HepG2 (cell line): ENCODE measurements at places on chromosomes 1 and 21.

DNA sequence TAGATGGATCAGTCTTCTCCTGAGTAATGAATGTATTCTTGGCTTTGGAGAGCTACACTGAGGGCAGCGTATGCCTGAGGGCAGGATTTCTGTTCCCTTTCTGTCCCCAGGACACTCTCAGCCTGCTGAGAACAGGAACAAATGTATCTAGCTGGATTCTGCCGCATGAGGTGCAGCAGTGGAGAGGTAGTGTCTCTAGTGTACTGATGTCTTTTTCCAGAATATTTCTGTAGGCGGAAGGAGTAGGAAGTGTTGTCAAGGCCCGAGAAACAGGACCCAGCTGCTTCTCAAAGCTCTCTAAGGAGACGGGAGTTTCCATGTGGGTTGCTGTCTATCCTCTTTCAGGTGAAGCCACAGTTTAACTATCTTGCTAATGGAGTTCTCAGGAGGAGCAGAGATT is 65.5 kb downstream of the MT1HL1 start:
- DNase-seq: no peak

DNA sequence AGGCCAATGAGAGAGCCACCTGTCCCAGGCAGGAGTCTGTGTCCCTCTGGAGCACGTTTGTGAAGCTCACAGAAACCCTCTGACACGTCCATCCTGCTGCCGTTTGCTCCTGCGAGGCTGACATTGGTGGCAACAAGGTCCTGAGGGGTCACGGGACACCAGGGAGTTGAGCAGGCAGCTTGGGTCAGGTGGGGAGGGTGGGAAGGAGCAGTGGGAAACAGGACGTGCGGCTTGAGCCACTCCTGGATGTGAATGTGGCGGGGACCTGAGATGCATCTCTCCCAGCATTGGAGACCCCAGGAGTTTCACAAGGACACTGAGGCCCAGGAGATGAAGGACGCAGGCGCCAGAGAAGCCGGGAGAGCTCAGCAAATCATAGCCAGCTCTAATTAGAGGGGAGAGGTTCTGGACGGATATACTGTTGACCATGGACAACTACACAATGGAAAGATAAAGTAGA is 149.0 kb downstream of the PEX14 start:
- DNase-seq: no peak

GRCh38 chr1:112507921-112508277 is 866 bp upstream of the WNT2B start:
- DNase-seq: no peak

- DNase-seq: no peak
Measured at GRCh38 chr1:87806379-87807094, 477.9 kb downstream of the LMO4 start.

DNA sequence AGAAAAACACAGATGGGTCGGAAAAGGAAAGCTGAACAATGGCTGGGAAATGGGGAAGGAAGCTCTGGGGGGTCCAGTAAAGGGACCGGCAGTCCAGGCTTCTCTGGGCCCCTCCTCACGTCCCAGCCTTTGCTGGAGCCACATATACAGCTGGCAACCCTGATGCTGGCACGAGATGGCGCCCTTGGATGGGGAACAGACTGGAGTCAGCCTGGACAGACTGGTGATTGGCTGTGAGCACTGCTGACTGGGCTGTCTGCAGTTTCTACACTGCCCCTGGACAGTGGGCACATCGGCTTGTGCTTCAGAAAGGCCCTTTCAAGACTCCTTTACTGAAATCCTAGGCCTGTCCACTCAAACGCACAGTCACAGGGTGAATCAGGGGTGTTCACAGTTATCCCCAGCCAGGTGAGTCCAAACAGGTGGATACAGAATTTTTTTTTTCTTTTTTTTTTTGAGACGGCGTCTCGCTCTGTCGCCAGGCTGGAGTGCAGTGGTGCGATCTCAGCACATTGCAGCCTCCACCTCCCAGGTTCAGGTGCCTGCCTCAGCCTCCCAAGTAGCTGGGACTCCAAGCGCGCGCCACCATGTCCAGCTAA is 31.1 kb upstream of the ZBTB40 start:
- peak; percentile 70 for DNase-seq

DNA sequence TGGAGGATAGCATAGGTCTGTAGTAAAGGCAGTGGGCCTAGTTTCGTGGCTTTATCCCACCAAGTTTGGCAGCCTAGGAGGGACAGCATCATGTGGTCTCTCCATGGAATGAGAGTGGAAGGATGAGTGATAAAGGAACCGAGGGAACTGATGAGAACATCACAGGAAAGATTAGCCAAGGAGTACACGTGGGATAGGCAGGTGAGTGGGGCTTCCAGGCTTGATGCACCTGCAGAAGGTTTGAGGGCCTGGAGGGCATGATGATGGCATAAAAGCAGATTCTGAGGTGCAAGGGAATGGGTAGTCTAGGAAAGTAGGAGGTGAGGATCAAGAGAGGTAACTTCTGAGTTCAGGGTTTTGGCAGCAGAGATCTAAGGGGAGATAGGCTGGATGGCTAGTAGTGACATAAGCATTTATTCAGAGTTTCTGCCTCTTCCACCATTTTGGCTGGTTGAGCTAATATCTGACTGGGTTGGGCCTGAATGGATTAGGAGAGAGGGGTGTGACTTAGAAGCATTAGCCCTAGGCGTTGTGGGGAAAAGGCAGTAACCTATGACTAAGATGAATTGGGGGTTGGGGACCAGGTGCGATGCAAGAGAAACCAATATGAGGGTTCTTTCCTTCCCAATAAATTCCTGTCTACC is 9.1 kb downstream of the PTGFRN start:
- DNase-seq: no peak

GRCh38 chr1:36151134-36151844 is 2.0 kb upstream of the TRAPPC3 start:
- no peak for DNase-seq

DNA sequence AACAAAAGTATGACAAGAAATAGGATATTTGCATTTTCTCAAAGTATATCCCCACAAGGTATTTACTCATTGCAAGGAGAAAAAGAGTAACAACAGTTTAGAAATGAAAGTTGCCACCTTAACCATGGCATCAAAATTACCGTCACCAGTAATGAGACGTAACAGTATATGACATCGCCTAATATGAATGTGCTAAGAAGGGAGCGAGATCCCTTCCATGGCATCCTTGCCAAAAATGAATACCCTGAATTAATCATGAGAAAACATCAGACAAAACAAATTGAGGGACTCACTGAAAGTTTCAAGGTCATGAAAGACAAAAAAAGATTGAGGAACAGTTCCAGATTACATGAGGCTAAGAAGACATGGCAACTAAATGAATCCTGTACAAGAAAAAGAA is 78.9 kb upstream of the MROH9 start:
- DNase-seq: no peak

- DNase-seq: no peak
Measured at GRCh38 chr1:51693419-51694155, 76.7 kb downstream of the OSBPL9 start.

- DNase-seq: no peak
Measured at GRCh38 chr1:225942574-225942973, 1.6 kb upstream of the LEFTY2 start.

DNA sequence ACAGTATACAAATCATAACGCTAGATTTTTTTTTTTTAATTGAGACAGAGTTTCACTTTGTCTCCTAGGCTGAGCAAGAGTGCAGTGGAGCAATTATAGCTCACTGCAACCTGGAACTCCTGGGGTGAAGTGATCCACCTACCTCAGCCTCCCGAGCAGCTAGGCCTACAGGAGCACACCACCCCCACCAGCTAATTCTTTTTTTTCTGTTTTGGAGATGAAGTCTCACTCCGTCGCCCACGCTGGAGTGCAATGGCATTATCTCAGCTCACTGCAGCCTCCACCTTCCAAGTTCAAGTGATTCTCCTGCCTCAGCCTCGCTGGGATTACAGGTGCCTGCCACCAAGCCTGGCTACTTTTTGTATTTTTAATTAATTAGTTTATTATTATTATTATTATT is 21.3 kb downstream of the NPR1 start:
- DNase-seq: no peak

- DNase-seq: no peak
Measured at GRCh38 chr1:205047764-205048231, 4.8 kb downstream of the CNTN2 start.

- DNase-seq: no peak
Measured at GRCh38 chr1:197467881-197468280, 199.8 kb downstream of the CRB1 start.

DNA sequence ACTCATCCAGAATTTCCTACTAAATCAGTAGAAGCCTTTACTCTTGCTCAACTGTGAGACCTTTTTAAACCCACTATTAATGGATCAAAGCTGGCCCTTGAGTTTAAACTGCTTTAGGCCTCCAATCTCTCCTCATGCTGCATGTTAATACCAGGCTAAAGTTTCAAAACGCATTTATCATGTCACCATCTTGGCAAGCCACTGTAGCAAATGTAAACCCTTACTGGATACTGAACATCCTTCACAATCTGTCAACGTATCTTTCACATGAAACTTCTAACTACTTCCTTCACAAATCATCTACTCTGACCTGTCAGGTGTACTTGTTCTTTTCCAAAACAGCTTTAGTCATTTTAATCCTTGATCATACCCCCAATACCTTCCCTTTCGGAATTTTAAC is 3.0 kb downstream of the PAXBP1 start:
- DNase-seq: no peak

DNA sequence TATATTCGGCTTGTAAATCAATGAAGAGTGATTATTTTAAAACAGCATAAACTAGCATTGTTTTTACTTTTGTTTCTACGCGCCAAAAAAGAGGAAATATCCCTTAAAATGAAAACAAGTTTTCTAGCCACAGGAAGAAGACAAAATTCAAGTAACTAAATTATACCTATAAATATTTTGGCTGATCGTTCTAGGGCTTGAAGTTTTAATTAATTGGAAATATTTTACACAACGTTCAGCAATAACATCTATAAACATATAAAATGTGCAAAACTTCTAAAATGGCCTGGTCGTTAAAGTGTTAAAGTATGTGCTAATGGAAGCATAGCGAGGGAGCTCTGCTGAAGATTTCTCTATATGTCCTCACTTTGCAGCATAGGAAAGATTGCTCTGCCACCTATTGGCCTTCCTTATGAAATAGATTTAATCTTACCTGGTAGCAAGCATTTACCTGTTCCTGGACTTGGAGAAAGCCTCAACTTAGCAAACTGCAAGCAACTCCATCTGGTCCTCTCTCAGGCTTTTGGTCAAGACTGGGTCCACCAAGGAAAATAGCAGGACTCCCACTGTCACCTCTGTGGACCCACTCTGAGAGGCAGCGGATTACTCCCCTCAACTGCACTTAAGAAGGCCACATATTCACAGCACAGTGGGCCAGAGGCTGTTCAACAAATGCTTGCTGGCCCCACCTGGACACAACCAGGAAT is 351.3 kb upstream of the RUNX1 start:
- peak; percentile 67 for DNase-seq

DNA sequence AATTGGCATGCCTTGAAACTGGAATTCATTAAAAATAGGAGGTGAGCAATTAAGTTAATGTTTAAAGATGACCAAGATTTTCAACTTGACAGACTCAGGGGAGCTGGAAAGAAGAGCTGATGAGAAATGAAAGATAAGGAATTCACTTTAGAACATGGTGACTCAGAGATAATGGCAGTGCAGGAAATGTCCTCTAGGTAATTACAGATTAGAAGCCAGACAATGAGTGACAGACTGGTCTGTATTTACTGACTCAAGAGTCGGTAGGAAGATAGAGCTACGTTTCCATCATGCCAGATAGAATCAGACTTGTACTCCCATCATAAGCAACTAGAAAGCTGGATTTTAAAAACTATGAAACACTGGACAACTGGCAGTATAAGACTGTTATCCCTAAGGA is 151.6 kb downstream of the AJAP1 start:
- DNase-seq: no peak

DNA sequence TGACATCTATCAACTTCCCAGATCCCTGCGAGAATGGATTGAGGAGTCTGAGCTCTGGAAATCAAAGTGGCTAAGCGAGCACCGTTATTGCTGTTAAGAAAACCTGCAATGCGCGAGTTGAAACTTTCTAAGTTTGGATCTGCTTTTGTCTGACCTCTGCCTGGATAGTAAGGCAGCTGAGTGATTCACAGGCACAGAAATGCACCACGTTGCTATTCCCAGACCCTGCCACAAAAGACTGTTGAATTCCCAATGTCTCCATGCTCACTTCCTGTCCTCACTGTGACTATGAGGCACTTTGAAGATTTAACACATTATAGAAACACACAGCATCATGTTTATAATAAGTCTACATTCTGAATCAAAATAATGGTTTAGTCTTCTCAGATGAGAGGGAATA is 27.1 kb upstream of the CNIH3 start:
- no peak for DNase-seq

- no peak for DNase-seq
Measured at GRCh38 chr1:94193128-94193527, 44.3 kb downstream of the ARHGAP29 start.

GRCh38 chr1:164969253-164969652 is 387.3 kb downstream of the LMX1A start:
- DNase-seq: no peak

DNA sequence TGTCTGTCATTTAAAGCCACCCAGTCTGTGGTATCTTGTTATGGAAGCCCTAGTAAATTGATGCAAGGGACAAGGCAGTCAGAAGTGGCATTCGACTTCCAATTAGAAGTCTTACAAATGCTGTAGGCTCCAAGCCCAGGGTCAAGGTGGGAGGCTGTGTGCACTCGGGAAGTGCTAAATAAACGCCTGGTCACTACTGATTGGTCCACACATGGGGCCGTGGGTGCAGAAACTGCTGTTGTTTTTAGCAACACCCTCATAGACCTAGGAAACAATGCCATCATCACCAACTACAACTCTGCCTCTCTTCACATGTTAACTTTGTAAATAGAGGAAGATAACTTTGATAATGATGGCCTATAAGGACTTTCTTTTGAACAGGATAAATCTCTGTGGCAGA is 20.2 kb upstream of the ZBTB21 start:
- DNase-seq: no peak

- no peak for DNase-seq
Measured at GRCh38 chr21:38413958-38414548, 84.2 kb downstream of the ERG start.

GRCh38 chr1:241396747-241397681 is 40.0 kb upstream of the RGS7 start:
- DNase-seq: no peak

GRCh38 chr1:219514728-219515127 is 98.2 kb downstream of the ZC3H11B start:
- no peak for DNase-seq

GRCh38 chr1:173661271-173661670 is 8.4 kb downstream of the ANKRD45 start:
- DNase-seq: no peak
